Peyer's patch (tissue), 4 donors: ENCODE measurements at places on chromosomes 4 and X. TPM values are rescaled to one million over a fixed set of nuclear protein-coding genes. Genes with fewer than 3 reads are reported as not detected.

GRCh38 chr4:120105472-120105871 is 38.8 kb upstream of the MAD2L1 start:
- no peak for DNase-seq
- H3K4me1 ChIP-seq = no peaks in the 10 kb centered on the region
- H3K27me3 ChIP-seq = no peaks in the 10 kb centered on the region
- no peaks in the 10 kb centered on the region for H3K36me3 ChIP-seq

- peaks cover 5% of the 10 kb centered on the region for H3K4me1 ChIP-seq
- H3K4me3 ChIP-seq = no peak overlapping the region
- no peaks in the 10 kb centered on the region for H3K36me3 ChIP-seq
- H3K27ac ChIP-seq = no peak overlapping the region
- DNase-seq = no peak
- no peaks in the 10 kb centered on the region for H3K27me3 ChIP-seq
Measured at GRCh38 chr4:139977838-139978609, 176.0 kb downstream of the MAML3 start.

- H3K27ac ChIP-seq = no peak overlapping the region
- no peaks in the 10 kb centered on the region for H3K27me3 ChIP-seq
- no peaks in the 10 kb centered on the region for H3K4me1 ChIP-seq
- no peak for DNase-seq
Measured at GRCh38 chr4:102169345-102169744, 175.9 kb downstream of the SLC39A8 start.

DNA sequence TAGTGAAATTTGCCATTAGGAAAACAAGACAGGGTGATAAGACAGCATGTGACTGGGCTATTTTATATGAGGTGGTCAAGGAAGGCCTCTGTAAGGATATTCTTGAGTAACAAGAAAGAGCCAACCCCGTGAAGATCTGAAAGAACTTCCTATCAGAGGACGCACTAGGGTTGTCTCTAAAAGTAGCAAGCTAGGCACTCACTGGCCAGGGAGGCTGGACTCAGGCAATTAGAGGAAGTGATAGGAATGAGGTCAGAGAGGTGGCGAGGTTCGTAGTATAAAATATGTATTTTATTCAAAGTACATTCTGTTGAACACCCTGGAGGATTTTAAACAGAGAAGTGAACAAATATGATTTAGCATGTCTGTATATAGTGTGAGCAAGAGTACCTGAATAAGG is 4.6 kb downstream of the BMPR1B start:
- no peak for DNase-seq
- H3K27ac ChIP-seq = no peak overlapping the region
- H3K36me3 ChIP-seq = no peaks in the 10 kb centered on the region
- H3K4me3 ChIP-seq = no peak overlapping the region
- no peaks in the 10 kb centered on the region for H3K27me3 ChIP-seq

GRCh38 chr4:108264693-108265092 is 96.0 kb upstream of the LEF1 start:
- no peaks in the 10 kb centered on the region for H3K36me3 ChIP-seq
- no peaks in the 10 kb centered on the region for H3K4me1 ChIP-seq
- DNase-seq = no peak
- H3K27me3 ChIP-seq = no peaks in the 10 kb centered on the region

DNA sequence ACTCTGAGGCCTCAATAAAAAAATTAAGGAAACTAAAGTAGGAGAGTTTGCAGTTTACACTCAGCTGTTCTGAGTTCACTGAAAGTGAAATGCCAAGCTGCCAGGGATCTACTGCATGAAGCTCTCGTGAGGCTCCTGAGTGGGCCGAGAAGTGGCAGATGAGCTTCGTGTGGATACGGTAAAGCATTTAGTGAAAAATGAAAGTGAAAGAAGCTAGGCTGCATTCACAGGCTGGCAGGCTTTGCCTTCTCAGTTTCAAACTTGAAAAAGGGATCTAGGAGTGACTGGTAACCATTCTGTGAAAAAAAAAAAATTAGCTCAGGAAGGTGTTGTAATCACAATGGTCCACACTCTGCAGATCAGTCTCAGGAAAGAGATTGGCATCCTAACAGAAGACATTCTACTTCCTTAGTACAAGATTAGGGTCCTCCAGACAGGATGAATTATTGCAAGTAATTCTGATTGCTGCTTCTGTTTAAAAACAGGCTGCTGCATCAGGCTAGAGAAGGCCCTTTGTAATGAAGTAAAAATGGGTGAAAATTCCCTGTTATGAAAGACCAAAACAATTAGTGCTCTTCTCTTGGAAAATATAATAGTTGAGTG is 679.9 kb downstream of the RPA4 start:
- peak overlapping the region; percentile 19 for H3K4me3 ChIP-seq
- peak overlapping the region; percentile 13 for H3K27ac ChIP-seq
- no peak for DNase-seq
- H3K4me1 ChIP-seq = no peaks in the 10 kb centered on the region

- H3K27me3 ChIP-seq = no peaks in the 10 kb centered on the region
- H3K4me3 ChIP-seq = no peak overlapping the region
- no peak overlapping the region for H3K27ac ChIP-seq
- no peaks in the 10 kb centered on the region for H3K36me3 ChIP-seq
- DNase-seq = no peak
- H3K4me1 ChIP-seq = no peaks in the 10 kb centered on the region
Measured at GRCh38 chr4:95638920-95639501, 90.2 kb upstream of the UNC5C start.

DNA sequence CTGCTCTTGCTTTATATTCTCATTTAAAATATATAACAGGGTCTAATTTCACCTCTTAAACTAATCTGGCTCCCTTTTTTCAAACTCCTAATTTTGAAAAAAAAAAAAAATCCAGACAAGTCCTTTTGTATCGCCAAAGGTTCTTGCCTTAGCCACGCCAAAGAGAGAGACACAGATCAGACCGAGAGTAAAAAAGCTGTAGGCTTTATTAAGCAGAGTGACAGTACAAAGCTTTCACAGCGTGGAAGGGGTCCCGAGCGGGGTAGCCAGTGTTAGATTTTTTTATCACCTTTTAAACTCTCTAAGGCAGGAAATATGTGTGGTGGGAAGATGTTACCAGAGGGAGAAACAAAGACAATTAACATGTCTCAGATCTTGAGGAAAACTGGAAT is 54.1 kb downstream of the PAGE2 start:
- H3K4me3 ChIP-seq = no peak overlapping the region
- H3K27ac ChIP-seq = no peak overlapping the region
- no peaks in the 10 kb centered on the region for H3K36me3 ChIP-seq
- no peak for DNase-seq
- no peaks in the 10 kb centered on the region for H3K27me3 ChIP-seq
- H3K4me1 ChIP-seq = no peaks in the 10 kb centered on the region

- H3K4me3 ChIP-seq = no peak overlapping the region
- no peaks in the 10 kb centered on the region for H3K36me3 ChIP-seq
- peaks cover 4% of the 10 kb centered on the region for H3K4me1 ChIP-seq
- H3K27me3 ChIP-seq = no peaks in the 10 kb centered on the region
- DNase-seq = no peak
Measured at GRCh38 chr4:26762650-26763049, 98.0 kb upstream of the STIM2 start.

GRCh38 chr4:31100536-31100935 is 380.4 kb downstream of the PCDH7 start:
- DNase-seq = no peak
- H3K36me3 ChIP-seq = no peaks in the 10 kb centered on the region
- H3K27me3 ChIP-seq = no peaks in the 10 kb centered on the region
- no peak overlapping the region for H3K27ac ChIP-seq

DNA sequence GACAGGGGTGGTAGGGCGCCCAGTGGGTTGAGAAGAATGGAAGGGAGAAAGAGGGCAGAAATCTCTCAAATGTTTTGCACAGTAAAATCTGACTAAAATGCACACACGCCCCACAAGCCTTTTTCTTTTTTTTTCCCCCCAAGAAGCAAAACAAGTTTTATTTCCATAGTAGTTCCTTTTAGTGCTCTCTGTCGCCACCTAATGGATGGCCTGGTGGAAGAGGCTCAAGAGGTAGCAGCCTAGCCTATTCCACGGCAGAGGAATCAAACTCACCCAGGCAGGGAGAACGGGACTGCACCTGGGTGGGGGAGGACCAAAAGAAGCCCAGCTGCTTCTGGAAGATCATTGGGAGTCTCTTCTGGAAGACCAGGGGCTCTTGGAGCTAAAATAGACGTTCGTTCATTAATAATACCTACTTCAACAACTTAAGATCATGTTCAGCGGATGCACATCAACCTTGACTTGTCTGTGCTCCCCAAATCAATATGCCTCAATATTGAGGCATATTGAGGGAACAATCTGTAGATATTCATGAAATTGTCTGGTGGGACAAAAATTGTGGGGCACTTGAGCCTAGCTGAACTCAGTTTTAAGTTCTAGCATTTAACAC is 31.6 kb upstream of the IRAK1 start:
- H3K4me1 ChIP-seq = no peaks in the 10 kb centered on the region
- peak; percentile 83 for DNase-seq
- no peak overlapping the region for H3K27ac ChIP-seq
- no peak overlapping the region for H3K4me3 ChIP-seq

GRCh38 chr4:168131196-168131595 is 38.9 kb downstream of the ANXA10 start:
- H3K4me3 ChIP-seq = no peak overlapping the region
- no peak overlapping the region for H3K27ac ChIP-seq
- H3K36me3 ChIP-seq = no peaks in the 10 kb centered on the region
- DNase-seq = no peak

DNA sequence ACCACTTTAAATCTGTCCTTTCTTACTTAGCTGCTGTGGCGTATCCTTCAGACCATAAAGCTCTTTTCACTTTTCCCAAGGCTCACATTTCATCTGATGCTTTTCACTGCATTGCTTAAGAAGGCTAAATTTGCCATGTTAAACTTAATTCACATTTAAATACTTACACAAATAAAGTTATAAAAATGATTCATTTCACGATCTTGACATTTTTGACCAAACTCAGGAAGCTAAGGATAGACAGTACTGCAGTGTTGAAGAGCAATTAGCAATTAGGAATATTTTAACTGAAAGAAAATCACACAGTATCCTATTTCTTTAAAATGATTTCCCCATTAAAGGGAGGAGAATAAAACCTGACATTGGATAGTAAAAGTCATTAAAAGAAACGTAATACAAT is 1038.6 kb downstream of the STPG2 start:
- no peaks in the 10 kb centered on the region for H3K4me1 ChIP-seq
- no peaks in the 10 kb centered on the region for H3K36me3 ChIP-seq
- no peak overlapping the region for H3K4me3 ChIP-seq
- H3K27ac ChIP-seq = no peak overlapping the region
- no peak for DNase-seq
- no peaks in the 10 kb centered on the region for H3K27me3 ChIP-seq

DNA sequence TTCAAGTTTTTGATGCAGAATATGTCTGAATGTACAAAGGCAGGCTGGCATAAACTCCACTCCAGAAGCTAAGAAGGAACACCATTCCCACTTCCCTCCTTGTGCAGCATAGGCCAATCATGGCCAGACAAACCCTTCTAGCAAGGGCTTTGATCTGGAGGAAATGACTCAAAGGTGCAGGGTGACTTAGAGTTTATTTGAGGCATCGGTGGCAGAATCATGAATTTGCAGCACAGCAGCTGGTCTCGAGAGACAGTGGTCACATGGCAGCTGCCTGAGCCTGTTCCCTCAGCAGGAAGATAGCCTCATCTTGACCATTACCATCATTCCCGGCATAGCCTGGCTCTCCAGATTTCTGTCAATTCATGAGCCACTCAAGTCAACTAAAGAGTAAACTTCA is 154.5 kb downstream of the ATP10D start:
- no peaks in the 10 kb centered on the region for H3K27me3 ChIP-seq
- no peak for DNase-seq
- H3K4me3 ChIP-seq = no peak overlapping the region
- no peak overlapping the region for H3K27ac ChIP-seq

DNA sequence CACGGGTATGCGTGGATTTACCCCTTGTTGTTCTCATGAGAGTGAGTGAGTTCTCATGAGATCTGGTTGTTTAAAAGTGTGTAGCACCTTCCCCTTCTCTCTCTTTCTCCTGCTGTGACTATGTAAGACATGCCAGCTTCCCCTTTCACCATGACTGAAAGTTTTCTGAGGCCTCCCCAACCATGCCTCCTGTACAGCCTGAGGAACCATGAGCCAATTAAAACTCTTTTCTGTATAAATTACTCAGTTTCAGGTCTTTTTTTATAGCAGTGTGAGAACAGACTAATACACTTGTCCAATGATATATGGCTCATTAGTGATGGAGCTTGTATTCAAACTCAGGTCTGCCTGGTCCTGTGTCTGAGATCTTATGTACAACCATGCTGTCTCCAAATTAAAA is 28.5 kb upstream of the RTL3 start:
- H3K27ac ChIP-seq = no peak overlapping the region
- H3K4me1 ChIP-seq = no peaks in the 10 kb centered on the region
- no peaks in the 10 kb centered on the region for H3K36me3 ChIP-seq

DNA sequence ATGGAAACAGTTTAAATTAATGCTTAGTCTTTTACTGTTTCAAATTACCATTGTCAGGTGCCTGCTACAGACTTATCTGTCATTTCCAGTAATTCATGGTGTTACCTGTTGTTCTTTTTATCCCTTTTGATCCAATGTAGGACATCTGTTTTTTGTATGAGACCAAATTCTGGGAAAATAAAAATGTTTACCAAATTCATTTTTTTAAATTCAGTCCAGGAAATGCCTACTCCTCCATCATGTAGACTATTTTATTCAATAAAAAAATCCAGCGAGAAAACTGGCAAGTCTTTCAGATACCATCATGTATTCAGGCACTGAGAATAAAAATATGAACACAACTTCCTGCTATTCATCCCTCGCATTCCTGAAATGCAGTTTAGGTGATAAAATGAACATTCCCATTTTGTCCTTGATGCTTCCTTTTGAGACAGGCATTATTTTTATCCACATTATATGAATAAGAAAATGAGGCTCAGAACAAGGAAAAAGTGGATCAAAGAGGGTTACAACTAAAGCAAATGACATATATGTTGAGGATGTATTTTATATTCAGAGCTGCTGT is 584.2 kb downstream of the SPRY1 start:
- H3K4me3 ChIP-seq = no peak overlapping the region
- H3K4me1 ChIP-seq = no peaks in the 10 kb centered on the region
- H3K36me3 ChIP-seq = no peaks in the 10 kb centered on the region
- H3K27me3 ChIP-seq = no peaks in the 10 kb centered on the region
- H3K27ac ChIP-seq = no peak overlapping the region
- DNase-seq = no peak

DNA sequence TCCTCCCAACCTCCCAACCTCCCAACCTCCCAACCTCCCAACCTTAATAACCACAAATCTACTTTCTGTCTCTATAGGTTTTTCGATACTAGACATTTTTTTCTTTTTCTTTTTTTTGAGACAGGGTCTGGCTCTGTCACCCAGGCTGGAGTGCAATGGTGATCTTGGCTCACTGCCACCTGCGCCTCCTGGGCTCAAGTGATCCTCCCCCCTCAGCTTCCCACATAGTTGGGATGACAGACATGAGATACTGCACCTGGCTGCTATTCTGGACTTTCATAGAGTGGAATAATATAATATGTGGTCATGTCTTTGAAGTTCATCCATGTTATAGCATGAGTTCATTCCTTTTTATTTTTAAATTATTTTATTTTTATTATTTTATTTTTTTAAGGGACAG is 39.5 kb upstream of the ZFX start:
- H3K27me3 ChIP-seq = no peaks in the 10 kb centered on the region
- no peak for DNase-seq
- H3K4me1 ChIP-seq = no peaks in the 10 kb centered on the region

GRCh38 chrX:40094900-40095582 is 2.7 kb downstream of the BCOR start:
- H3K27me3 ChIP-seq = no peaks in the 10 kb centered on the region
- H3K4me1 ChIP-seq = no peaks in the 10 kb centered on the region

WDR17 gene
- total RNA-seq = 6.7 TPM

DUX4 gene
- not detected for total RNA-seq

ACE2 gene
- 2.5 TPM for total RNA-seq

HPGD gene
- 158 TPM for total RNA-seq

F11 gene
- total RNA-seq = 3.2 TPM

ZNF41 gene
- total RNA-seq = 21.2 TPM

ADH1B gene
- 72.0 TPM for total RNA-seq

RAB40A gene
- not detected for total RNA-seq

NEIL3 gene
- total RNA-seq = 0.76 TPM
